ENCODE measurements at places on chromosomes 6 and 20. TPM values are rescaled to one million over a fixed set of nuclear protein-coding genes. Genes with fewer than 3 reads are reported as not detected.

IL20RA gene
- total RNA-seq = 1.7 TPM

RAET1G gene
- total RNA-seq = 1.0 TPM

DNA sequence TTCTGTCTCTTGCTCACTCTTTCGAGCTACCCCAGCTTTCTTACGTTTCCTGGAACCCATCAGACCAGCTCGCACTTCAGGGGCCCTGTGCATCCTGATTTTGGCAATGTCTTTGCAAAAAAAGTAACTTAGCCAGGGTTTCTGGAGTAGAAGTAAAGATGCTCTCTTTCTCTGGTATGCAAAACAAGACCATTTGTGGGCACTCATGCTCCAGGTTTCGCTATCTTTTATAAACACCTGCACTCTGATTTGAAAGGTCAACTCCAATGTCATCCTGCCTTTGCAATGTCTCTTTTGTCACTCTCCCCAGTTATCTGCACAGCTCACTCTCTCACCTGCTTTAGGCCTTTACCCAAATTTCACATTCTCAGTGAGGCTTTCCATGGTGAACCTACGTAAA lies 869.1 kb downstream of the QKI start:
- no peak for DNase-seq

CGAS gene
- total RNA-seq = 6.3 TPM

GRCh38 chr6:46832816-46833215 lies 39.6 kb downstream of the MEP1A start:
- DNase-seq = no peak

GRCh38 chr6:166313255-166314070 lies 5.3 kb upstream of the PRR18 start:
- no peak for DNase-seq

CDKN1A gene
- 266 TPM for total RNA-seq

- DNase-seq = peak; percentile 47
Observed at GRCh38 chr6:21023210-21023609, 489.0 kb downstream of the CDKAL1 start.

DNA sequence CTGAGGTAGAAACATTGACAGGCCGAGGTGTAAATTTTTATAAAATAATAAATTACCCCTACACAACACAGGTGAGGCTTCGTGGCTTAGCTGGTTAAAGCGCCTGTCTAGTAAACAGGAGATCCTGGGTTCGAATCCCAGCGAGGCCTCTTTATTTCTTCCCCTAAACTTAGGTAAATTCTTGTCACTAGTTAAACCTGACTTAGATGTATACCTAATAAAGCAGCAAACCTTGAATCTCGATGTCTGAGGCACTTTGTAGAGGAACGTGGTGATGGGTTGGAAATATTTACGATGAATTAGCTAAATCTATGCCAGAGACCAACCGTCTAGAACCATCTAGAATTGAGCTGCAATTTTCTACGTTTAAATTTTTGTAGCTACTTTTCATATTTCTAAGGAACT lies 185.6 kb downstream of the OR2B2 start:
- peak; percentile 71 for DNase-seq

- no peak for DNase-seq
Observed at GRCh38 chr6:78693835-78694234, 173.5 kb upstream of the IRAK1BP1 start.

TP53INP2 gene
- total RNA-seq = 0.92 TPM

C6orf132 gene
- total RNA-seq = 21.3 TPM

OPRL1 gene
- 0.14 TPM for total RNA-seq

PARD6B gene
- total RNA-seq = 5.2 TPM

GFRAL gene
- total RNA-seq = not detected

- DNase-seq = no peak
Observed at GRCh38 chr6:97189767-97190166, 93.2 kb downstream of the MMS22L start.

DNA sequence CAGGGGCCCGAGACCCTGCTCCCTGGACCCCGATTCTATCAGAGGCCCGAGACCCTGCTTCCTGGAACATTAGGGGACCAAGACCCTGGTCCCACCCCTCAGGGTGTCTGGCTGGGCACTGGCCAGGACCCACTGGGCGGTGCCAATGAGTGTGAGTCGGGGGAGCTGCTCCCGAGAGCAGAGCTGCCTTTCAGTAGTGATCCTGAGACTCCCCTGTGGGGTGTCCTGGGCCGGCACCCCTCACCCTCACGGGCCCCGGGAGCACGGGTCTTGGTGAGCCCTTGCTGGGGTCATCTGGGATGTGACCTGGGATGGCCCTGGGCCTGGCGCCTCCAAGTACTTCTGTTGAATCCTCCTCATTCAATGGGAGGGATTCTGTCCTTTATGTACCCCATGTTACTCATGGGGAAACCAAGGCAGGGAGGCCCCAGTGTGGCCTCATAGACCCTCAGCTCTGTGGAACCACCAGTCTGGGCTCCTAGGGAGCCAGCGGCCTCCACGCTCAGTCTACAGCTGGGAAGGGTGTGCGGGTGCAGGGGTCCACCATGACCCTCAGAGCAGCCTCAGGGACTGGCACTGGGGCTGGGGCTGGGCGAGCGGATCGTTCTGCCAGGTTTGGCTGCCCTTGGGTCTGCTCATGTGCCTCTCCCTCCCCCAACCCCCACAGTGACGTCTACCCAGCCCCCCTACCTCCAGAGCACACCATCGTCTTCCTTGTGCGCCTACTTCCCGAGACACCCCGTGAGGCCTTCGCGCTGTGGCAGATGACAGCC lies 25.6 kb downstream of the COL20A1 start:
- no peak for DNase-seq

DNA sequence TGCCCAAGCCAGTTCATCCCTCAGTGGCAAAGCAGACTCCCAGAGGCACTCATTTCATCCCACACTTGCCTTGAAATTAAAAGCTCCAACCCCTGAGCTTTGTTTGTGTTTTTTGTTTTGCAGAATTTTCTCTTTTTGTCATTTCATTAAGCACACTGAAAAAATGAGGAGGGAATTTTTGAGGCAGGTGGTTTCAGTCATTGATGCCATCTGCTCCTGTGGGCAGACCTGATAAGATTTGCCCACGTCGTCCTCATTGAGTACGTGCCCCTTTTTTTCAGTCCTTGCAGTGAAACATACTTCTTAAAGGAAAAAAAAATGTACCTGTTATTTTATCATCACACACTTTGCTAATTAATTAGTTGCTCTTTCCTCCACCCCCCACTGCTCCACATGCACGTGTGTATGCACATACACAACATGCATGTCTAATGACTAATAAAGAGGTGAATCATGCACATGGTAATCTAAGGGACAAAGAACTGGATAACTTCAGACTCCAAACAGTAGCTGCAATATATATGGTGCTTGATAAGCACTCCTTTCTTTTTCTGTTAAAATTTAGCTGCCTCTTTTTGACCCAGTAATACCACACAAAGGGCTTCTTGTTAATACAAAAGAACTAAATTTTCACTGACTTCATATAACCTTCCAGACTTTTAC lies 102.1 kb upstream of the TMEM181 start:
- DNase-seq = no peak

GRCh38 chr6:93453956-93454355 lies 34.6 kb upstream of the EPHA7 start:
- DNase-seq = no peak

ENPP3 gene
- total RNA-seq = not detected

SLC22A7 gene
- total RNA-seq = not detected

GRCh38 chr6:126787635-126788034 lies 330.8 kb upstream of the RSPO3 start:
- no peak for DNase-seq
